ENCODE measurements at places on chromosomes 3 and 15.

GRCh38 chr15:81633889-81634288, 259.9 kb upstream of the TMC3 start:
- DNase-seq, result no peak

GRCh38 chr3:37862219-37862902, 681 bp downstream of the CTDSPL start:
- peak; percentile 75 for DNase-seq

- no peak for DNase-seq
Observed at GRCh38 chr3:172210355-172210754, 171.0 kb downstream of the FNDC3B start.

DNA sequence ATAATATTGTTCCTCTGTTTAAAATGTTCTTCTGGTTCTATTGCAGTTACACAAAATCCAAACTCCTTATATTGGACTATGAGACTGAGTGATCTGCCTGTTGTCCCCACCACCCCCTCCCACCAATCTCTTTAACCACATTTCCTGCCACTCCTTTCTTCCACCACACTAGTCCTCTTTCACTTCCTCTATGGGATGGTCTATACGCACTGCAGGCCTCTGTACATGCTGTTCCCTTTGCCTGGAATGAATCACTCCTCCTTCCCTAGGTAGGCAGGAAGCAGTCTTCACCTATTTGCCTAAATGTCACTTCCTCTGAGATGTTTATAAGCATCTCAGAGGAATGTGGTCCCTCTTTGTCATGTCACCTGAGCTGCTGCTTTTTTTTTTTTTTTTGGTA, 4.0 kb downstream of the MAP2K1 start:
- DNase-seq, result peak; percentile 33

DNA sequence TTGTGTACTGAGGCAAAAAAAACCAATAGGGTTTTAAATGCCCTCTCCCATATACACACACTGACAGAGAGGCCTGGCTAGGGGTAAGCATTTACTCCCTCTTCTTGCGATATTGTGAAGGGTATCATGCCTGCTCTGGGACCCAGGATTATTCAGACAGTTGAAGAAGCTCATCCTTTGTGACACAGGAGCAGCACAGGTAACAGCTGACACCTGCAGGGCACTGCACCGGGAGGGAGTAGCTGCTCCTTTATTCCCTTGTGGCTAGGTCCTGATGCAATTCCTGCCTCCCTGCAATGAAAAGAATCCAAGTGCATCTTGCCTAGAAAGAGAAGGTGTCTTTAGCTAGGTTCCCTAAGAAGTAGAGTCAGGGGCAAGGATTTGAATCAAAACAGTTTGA, 23.4 kb downstream of the POMGNT2 start:
- DNase-seq, result no peak

DNA sequence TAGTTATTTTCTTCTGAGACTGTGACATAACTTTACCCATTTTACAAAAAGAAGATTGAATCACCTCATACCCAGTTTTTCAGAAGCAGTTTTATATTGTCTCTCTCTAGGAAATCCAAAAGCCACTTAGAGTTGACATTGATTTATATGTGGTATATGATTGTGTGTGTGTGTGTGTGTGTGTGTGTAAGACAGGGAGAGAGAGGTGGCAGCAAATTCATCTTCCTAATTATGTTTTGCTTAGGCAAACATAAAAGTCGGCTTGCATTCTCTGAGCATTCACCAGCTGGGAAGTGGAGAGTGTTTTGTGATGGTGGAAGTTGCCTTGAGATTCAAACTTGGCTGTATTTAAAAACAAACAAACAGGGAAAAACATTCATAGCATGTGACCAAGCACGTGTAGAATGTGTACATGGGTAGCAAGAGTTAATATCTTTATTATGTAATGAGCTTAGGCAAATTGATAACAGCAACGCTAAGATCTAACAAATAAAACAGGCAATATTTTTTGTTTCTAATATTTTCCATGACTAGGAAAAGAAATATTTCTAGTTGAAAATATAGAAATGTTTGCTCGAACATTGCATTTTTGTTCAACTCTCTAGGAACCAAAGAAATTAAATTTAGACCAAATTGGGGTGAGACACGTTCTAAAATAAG, 64.4 kb upstream of the IGF1R start:
- DNase-seq, result no peak

- no peak for DNase-seq
Observed at GRCh38 chr3:65483480-65483879, 555.2 kb downstream of the MAGI1 start.

DNA sequence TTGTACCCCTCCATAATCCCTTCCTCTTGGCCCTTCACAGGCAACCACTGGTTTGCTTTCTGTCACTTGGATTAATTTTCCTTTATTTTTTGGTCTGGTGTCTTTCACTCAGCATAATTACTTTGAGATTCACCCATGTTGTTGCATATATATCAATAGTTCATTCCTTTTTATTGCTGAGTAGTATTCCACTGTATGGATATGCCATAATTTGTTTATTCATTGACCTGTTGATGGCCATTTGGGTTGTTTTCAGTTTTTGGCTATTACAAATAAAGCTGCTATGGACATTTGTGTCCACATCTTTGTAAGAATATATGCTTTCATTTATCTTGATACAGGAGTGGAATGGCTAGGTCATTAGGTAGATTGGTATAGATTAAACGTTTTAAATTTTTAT, 5.9 kb upstream of the ZNF621 start:
- DNase-seq, result no peak

DNA sequence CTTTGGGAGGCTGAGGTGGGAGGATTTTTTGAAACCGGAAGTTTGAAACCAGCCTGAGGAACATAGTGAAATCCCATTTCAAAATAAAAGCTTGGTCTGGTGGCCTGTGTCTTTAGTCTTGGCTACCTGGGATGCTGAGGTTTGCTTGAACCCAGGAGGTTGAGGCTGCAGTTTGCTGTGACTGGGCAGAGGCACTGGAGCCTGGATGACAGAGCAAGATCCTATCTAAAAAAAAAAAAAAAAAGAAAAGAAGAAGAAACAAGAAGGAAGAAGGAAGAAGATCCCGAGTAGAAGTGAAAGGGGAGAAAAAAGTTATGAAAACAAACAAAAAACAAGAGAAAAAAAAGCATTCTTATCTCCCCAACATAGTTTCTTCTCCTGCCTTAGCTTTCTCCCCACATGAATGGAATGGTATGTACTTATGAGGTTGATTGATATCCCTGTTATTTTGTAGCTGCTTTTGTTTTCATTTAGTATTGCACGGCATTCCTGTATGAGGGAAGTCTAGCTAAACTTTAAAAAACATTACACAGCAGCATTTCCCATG, 42.4 kb downstream of the TMEM40 start:
- no peak for DNase-seq

DNA sequence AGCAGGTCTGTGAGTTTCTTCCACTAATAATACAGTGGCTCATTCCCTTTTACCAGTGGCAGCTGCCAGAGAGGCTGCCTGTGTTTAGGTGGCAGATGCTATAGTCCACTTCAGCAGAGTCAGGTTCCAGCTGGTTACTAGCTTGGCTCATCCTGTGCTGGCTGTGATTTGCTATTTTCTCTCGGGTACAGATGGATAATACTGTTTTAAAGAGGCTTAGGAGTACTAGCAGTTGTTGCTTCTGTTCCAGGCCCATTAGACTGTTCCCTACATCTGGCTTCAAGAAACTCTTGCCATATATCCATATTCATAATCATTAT, 41.0 kb downstream of the ZNF609 start:
- no peak for DNase-seq

- no peak for DNase-seq
Observed at GRCh38 chr3:23607184-23607847, 198.4 kb upstream of the UBE2E1 start.

DNA sequence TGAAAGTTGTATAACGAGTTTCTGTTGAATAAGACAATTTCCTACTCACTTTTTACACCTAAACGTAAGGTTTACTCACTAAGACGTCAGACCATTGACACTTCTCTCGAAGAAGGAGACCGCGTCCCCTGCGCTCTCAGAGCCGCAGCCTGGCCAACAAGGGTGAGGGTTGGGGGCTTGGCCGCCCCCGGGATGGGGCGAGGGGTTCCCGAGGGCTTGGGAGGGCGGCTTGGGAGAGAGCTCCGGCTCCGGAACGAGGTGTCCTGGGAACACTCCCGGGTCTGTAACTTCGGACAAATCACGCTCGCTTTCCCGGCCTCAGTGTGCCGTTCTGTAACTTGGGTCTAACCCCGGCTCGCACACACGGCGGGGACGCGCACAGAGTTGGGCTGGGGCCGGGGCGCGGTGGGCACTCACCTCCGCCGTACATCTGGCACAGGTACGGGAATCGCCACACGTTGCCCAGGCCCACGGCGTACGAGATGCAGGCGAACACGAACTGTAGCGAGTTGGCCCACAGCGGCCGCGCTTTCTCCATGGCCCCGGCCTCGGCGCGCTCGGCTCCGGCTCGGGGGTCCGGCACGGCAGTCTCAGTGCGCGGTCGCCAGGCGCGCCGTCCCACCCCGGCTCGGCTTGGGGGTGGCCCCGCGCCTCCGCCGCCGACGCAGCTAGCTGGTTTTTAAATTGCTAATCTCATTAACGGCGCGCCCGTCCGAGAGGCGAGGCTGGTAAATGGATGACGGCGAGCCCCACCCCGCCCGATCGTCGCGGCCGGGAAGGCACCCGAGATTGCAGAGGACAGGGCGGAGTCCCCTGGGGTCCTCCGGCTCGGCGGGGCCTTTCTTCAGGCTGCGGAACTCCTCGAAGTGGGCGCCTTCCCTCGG, at the start of gene SLC6A20:
Gene SLC6A20 (minus strand): TSS at position 655 of the 884 bp plus-strand sequence. CDS start 117 bp downstream, at position 538.
- peak; percentile 40 for DNase-seq
